CD4-positive, alpha-beta T cell treated with Interleukin-1 beta for 1 hour (primary cell): ENCODE measurements at places on chromosomes 13 and 19.

- no peak for DNase-seq
Observed at GRCh38 chr13:29355029-29355428, 240.5 kb downstream of the SLC7A1 start.

- DNase-seq: no peak
Observed at GRCh38 chr19:34851277-34851804, 75.4 kb upstream of the ZNF30 start.

DNA sequence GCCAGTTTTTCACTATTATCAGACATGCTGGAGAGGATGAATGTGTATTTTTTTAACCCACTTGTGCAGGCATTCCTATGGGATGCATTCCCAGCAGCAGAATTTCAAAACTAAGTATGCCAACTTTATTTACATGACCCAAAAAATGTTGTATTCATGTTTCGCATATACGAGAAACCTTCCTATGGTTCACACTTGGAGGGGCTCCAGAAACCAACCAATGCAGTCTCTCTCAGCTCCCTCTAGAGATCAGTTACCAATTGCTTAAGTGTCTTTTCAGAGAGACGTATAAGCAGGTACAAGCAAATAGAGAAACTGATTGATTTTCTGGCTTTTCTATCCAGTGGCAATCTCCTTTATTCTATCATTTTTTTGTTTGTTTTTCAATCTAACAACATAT is 5.5 kb upstream of the PTOV1 start:
- DNase-seq: no peak

DNA sequence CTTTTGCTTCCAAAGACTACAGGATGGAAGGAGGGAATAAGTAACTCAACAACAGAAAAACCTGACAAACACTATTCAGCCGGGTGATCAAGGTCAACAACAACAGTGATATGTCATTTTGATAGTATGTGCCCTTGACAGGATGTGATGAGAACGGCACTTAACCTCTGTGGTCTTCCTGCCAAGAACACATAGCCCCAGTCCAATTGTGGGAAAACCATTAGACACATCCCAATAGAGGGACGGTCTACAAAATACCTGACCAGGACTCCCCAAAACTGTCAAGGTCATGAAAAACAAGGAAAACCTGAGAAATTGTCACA is 43.1 kb upstream of the AMER2 start:
- DNase-seq: no peak

DNA sequence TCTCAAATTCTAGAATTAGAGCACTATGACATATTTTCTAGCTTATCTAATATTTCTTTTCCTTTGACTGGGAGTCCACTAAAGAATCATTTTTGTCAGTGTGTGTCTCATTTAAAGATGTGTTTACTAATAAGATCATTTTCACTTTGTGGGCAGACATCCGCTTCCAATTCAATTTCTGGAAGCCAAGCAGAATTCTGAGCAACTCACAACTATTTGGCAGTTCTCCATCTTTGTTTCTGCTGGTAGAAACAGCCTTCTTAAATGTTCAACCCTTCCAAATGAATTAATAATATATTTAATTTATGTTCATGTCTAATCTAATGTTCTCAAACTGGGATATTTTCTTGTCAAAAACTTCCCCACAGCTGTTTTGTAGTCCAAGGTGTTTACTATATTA is 411.8 kb downstream of the KCTD12 start:
- DNase-seq: no peak

DNA sequence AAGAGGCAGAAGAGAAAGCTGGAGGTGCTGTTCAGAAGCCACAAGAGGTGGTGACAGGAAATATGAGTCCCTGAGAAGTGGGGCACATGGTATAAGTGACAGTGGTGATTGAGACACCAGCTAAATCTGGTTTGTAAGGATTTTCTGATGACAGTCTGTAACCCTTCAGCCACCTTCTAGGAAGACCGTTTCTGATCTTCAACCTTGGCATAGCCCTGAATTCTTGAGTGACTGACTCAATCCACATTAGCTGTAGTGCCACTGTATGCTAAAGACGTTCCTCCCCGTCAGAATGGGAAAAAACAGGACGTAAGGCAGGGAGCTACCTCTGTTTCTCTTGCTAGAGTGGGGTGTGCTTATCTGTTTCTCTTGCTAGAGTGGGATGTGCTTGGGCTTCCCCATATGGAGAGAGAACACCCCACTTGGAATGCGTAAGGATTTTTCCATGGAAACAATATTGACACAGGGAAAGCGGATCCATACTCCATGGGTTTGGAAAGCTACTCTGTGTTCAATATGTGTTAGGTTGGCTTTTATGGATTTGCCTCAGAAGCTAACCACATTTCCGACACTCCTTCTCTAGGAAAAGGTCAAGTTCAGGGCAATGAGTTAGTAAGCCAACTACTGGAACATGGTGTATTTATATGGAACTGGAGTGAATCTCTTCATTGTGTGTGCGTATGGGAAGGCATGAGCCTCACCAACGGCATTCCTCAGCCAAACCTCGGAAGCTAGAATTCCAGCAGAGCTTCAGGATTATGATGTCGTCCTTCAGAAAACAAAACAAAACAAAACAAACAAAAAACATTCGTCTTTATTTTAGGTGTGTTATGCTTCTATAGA is 948.8 kb upstream of the SLC10A2 start:
- DNase-seq: no peak

DNA sequence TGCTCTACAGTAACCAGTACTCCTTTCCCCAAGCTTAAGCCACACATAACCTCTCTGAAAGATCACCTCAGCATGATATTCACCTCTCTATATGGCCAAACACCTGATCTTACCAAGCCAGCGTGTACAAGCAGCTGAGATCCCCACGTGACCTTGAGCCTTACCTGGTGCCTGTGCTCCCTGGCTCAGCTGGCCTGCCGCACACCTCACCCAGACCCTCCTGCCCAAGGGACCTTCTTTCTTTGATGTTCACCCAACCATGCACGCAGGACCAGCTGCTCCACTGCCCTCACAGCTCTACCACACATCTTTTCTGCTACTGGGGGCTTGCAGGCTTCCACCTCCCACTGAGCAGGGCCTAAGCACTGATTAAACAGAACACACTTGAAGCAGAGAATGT is 9.0 kb downstream of the DHRS12 start:
- no peak for DNase-seq

DNA sequence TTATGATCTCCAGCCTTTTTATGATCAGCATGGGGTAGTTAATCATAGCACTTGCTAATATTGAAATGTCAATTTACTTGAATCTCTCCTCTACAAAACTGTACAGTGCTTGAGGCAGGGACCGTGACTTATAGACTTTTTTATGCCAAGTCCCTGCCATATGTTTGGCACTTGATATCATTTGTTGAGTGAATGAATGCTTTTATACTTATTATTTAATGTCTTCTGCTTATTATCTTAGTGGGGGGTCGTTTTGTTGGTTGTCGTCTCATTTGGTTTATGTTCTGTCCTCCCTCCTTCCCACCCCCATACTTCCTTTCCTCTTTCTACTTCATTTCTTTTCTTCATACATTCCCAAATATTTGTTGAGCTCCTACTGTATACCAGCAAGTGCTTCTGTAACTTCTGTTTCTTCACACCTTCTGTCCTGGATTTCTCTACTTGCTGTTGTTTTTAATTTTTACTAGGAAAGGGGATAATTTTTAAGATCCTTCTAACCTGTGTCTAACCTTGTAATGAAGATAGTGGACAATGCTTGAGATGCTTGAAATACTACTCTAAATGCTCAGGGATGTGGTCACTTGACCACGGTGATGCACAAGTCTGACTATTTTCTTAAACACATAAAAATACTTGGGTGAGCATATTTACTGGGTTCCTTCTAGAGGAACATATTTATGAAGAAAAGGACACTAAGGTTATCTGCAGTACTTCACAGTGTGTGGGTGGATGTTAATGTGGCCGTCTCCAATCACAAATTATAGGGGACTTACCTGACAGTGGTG is 223.8 kb downstream of the TDRD3 start:
- no peak for DNase-seq

- DNase-seq: no peak
Observed at GRCh38 chr19:44954278-44954648, 917 bp upstream of the CLPTM1 start.

GRCh38 chr19:47107202-47107952 is 6.2 kb downstream of the ZC3H4 start:
- peak; percentile 59 for DNase-seq

DNA sequence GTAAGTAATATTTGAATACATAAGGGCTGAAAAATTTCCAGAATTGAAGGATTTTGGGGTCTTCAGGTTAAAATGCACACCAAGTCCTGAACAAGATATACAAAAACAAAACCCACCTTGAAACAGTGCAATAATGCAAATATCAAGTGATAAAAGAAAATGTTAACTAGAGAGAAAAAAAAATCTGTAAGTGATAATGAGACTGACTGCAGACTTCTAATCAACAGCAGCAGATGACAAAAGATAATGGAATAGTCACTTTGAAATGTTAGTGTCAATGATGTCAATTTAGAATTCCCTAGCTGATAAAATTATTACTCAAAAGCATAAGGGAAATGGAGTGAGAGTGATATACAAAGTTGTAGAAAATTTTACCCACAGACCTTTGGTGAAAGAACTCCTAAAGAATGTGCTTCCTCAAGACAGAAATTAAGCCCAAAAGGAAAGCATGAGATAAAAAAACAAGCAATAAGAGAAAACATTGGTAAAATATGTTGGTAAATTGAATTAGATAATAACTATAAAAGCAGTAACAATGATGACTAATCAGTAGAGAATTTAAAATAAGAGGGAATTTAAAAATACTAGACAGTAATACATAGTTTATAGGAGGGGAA is 12.4 kb upstream of the DGKH start:
- DNase-seq: no peak

DNA sequence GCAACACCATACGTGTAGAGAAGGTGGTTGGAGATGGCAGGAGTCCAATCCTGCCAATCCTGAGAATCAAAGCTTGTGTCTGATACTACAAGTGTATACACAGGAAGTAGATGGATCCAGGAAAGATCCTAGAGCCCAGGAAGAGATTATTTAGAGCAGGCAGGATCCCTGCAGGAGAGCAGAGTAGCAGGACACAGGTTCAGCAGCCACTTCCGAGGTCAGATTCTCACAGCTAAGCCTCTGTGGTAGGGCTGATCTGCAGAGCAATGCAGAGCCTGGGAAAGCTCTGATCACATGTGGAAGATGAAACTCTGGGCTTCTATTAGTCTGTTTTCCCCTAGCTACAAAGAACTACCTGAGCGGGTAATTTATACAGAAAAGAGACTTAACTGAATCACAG is 28.5 kb upstream of the ZNF331 start:
- no peak for DNase-seq

GRCh38 chr19:9913237-9914000 is 22.9 kb downstream of the OLFM2 start:
- no peak for DNase-seq

- DNase-seq: no peak
Observed at GRCh38 chr13:21231426-21231940, 55.0 kb downstream of the MRPL57 start.

GRCh38 chr19:35439921-35440320 is 8.1 kb upstream of the FFAR2 start:
- DNase-seq: no peak

DNA sequence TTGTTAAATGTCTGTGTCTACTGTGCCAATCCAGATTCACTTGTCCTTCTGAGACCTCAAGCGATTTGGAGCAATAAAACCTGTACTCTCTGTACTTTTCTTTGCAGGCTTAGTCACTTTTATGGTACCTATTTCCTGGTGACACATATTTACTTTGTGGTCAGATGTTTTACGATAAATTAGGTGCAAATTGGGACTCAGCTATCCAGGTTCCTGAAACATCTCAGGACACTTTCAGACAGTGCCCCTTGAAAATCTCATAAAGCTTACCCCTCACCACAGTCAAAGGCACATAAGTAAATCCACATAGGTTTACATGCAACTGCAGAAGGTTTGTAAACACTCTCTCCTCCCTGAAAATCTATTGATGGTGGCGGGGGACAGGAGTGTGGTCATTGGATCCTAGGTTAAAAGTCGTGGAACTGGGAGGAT is 438.8 kb downstream of the EFNB2 start:
- no peak for DNase-seq

DNA sequence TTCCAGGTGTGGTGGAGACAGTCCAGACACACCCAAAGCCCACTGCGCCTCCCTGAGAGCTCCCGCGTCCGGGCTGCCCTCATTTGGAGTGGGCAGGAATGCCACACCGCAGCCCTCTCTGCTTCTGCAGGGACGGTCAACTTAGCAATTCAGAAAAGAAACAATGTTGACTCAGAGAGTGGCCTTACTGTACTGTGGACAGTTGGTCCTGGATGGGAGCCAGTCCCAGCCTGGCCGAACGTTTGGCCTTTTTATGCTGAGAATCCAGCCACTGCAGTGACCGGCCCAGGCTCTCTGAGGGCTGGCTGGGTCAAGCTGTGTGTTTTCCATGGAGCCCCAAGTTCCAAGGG is 7.2 kb downstream of the GAS6 start:
- DNase-seq: no peak
